ENCODE measurements at places on chromosomes 11 and 22.

DNA sequence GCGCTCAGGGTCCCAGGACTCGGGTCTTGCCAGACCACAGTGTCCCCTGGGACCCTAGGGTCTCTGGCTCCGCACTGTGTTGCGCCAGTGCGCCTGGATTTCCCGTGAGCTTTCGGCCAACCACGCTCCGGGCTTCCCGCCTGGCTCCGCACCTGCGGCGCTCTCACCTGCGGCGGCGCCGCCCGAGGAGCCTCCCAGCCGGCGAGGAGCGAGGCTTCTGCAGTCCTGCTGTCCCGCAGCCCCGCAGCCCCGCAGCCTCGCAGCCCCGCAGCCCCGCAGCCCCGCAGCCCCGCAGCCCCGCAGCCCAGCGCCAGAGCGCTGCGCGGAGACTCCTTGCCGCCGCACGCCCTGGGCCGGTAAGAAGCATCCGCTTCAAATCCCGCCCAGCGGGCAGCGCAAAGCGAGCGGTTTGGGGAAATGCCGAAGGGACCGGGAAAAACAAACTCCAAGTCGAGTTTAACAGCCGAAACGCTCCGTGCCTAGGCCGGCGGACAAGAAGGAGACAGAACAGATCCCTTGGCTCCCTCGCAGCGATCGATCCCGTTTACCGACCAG lies 939 bp downstream of the ALX4 start:
- no peak for DNase-seq

DNA sequence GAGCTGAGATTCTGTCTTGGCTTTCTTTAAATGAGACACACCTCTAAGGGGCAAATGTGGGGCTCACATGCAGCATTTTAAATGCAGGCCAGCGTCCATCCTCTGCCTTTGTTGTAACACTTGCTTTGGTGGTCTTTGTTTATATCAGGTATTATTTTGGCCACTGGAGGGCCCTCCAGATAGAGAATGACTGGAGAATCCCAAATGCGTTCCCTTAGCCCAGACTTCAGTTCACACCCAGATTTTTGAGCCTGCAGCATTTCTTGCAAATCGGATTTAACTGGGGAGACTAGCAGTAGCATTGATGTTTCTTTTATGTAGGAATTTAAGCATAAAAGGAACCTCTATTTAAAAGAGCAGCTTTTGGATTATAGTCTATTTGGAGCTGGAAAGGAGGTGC lies 200.2 kb upstream of the SORL1-AS1 start:
- peak; percentile 39 for DNase-seq

DNA sequence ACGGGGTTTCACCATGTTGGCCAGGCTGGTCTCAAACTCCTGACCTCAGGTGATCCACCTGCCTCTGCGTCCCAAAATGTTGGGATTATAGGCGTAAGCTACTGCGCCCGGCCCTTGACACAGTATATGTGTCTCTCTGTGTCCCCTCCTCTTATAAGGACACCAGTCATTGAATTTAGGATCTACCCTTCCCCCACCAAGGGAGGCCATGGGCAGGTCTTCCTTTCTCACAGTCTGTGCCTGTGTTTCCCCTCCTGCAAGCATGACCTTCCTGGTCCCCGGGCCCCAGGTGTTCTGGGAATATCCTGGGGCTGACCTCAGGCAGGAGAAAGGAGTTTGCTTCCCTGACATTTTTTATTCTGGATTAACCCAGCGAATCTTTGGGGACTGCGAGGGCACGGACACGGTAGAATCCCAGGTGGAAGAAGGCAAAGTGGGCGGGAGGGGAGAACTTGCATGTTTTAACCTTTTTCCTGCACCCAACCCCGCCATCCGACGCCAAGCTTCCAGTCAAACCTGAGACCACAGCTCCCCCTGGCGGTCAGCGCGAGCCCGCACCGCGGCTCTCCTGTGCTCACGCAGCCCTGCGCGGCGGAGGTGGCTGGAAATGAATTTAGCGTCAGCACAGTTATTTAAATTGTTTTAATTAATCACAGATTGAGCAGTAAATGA lies 42.1 kb upstream of the ISX start:
- DNase-seq, result peak; percentile 48

DNA sequence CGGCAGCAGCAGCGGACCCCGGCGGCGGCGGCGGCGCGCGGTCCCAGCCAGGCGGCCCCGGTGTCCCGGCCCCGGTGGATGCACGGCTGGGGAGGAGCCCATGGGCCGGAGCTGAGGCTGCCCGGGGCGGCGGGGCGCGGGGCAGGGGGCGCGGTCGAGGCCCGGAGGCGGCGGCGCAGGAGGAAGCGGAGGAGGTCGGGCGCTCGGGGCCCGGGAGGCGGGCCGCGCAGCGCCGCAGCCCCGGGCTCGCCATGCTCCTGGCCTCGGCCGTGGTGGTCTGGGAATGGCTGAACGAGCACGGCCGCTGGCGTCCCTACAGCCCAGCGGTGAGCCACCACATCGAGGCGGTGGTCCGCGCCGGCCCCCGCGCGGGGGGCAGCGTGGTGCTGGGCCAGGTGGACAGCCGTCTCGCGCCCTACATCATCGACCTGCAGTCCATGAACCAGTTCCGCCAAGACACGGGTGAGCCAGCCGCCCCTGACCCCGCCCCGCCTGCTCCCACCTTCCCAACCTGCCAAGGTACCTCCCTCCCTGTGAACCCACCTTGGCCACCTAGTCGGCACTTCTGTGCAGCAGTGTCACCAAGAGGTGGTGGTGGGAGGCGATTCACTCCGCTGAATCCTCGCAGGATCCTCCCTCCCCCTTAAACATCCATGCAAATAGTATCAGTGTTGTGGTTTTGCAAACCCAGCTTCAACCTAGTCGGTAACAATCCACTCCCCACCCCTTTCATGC lies 580 bp downstream of the DTX4 start:
- no peak for DNase-seq

DNA sequence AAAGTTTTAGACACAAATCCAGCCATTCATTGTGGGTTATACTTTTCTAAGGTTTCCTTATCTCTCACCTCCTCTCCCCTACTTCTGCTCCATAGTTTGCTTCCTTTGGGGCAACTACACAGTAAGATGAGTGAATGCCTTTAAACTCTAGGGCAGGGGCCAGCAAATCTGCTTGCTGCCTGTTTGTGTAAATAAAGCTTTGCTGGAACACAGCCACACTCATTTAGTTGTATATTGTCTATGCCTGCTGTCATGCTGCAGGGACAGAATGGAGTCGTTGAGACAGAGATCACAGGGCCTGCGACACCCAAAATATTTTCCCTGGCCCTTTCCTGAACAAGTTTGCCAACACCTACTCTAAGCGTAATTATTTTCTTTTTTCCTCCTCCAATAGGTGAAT lies 58.7 kb downstream of the TECTA start:
- no peak for DNase-seq

GRCh38 chr11:43072096-43072495 lies 239.7 kb upstream of the API5 start:
- no peak for DNase-seq

DNA sequence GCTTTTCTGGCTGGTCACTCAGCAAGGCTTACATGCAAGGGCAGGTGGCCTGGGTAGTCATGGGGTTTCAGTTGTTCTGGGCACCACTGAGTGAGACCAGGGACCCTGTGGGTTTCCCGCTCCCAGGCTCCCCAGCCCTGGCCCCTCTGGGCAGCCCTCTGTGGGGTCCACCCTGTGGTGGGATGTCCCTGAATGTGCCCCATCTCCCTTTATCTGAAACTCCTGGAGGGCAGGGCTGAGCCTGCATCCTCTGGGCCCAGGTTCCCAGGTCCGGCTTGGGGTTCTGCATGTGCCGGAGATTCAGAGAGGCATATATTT lies 1041.0 kb downstream of the BRD1 start:
- no peak for DNase-seq

- no peak for DNase-seq
Observed at GRCh38 chr22:27842201-27842600, 40.6 kb upstream of the MN1 start.

- no peak for DNase-seq
Observed at GRCh38 chr11:111039982-111040381, 205.5 kb upstream of the POU2AF2 start.

DNA sequence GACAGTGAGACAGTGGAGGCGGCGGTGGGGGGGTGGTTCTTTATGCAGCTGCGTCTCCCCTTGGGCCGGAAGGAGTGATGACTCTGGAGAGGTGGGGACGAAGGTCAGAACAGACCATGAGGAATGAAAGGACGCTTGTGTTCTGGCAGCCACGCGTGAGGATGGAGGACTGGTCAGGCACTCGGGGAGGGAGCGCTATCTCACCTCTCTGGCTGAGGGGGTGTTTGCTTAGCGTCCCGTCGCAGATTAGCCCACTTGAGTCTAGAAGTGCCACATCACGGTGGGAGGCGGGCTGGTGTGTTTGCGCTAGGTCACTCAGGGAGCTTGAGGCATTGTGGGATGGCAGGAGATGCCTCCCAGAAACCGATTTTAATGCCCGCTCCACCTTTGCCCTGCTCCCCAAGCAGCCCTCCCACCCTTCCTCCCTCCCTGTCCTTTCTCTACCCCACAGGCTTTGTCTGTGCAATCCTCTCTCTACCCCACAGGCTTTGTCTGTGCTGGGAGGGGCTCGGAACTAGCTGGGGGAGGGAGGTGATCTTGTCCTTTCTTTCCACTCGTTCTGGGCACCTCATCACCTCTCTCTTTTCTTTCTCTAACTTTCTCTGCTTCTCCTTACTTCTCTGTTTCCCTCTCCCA lies 97.8 kb downstream of the PKNOX2 start:
- DNase-seq, result no peak

DNA sequence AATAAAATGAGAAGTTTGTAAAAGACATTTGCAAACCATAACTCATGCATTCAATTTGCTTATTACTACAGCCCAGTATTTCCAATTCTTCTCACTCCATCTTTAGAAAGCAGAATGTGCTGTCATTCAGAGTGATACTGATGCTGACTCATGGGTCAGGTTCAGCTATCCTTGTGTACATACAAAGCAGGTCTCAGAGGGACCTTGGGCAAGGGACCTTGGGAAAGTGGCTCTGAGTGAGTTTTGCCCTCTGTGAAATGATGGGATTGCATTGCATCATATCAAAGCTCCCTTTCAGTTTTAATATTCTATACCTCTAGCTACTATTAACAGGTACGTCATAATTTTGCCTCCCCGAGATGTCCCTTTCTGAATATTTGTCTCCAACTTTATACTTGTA lies 848.7 kb downstream of the OPCML start:
- peak; percentile 6 for DNase-seq

GRCh38 chr11:105372206-105372605 lies 232.6 kb upstream of the CARD18 start:
- no peak for DNase-seq

DNA sequence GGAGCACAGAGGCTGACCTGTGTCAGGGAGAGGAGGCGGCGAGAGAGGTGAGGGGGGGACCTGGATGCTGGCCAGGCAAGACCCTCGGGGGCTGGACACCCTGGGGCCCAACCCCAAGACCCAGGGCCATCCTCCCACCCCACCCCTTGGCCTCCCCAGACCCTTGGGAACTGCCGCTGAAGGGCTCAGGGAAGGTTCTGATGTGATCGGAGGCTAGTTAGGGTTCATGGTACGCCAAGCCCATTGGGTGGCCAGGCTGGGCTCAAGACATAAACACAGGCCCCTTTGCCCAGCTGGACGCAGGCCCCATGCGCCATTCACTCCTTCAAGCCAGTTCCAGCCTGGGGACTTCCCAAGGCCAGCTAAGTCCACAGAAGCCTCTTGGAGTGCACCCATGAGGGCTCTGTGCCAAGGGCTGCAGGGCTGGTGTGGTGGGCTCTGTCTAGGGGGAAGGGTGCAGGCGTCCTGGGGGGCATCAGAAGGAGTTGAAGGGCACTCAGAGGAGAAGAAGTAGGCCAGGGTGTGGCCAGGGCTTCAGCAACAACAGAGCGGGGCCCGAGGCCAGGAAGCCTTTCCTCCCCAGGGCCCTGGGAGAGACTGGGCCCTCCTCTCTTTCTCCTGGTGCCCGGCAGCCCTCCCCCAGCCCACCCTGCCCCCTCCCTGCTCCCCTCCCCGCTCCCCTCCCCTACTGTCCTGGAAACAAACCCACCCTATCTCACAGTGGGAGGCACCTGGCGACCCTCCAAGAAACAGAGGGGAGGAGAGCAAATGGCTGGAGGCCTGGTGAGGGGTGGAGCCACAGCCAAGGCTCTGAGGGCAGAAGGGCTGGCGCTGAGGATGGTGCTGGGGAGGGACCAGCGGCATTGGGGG lies 12.9 kb downstream of the TSPAN32 start:
- DNase-seq, result peak; percentile 96

GRCh38 chr11:11380883-11381282 lies 27.8 kb upstream of the CSNK2A3 start:
- DNase-seq, result no peak

GRCh38 chr22:50505776-50506610 lies 1.5 kb downstream of the LMF2 start:
- DNase-seq, result no peak

GRCh38 chr11:44094260-44094868 lies 1.1 kb upstream of the EXT2 start:
- peak; percentile 89 for DNase-seq

DNA sequence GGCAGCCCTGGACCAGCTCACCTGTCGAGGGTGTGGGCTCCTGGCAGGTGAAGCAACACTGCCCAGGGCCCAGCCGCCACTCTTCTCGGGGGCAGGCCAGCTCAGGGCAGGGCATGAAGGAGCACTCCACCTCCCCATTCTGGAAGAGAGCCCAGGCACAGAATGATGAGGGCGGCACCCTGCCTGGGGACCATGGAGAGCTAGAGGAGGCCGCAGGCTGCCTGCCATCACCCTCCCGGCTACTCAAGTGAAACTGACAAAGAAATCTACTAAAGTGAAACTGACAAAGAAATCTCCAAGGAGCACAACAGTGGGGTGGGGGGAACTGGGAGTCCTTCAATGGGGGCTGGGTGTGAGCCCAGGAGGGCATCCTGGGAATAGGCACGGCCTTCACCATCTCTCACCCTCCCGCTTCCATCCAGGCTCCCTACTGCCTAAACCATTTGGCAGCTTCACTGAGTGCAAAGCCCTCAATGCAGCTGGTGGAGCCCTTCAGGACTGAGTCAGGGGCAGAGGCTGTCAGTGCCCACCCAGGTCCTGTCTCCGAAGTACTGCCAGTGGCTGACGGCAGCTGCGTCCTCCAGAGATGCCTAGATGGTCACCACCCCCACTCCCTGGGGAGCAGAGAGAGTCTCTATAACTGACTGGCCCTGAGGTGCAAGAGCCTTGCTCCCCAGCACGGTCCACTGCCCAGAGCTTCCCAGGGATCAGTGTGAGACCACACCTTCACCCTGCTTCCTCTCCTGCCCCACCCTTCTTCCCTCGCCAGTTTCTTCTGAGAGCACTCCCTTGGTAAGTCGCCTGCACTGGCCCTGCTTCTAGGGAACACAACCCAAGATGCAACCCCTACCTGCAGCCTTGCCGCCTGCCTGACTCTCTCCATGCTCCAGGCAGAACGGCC lies 21.7 kb downstream of the VWCE start:
- DNase-seq, result no peak

GRCh38 chr11:111878385-111878848 lies 548 bp downstream of the FDXACB1 start:
- peak; percentile 42 for DNase-seq

- DNase-seq, result peak; percentile 61
Observed at GRCh38 chr11:76783896-76784813, 999 bp downstream of the TSKU start.

DNA sequence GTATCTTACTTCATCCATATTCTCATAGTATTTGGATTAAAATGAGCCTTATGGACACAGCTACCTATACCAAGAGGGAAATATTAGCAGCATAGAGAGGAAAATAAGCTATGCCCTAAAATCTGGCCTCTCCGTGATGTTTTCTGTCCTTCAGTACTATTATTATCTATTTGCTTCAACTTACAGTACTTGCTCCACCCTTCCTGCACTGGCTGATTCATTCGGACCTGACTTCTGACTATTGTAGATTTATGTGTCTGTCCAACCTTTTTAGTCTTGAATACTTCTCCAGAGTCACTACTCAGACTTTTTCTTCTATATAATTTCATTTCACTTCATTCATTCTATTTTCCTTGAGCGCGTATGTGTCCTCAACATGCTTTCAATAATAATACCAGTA lies 45.1 kb upstream of the SESN3 start:
- no peak for DNase-seq
